HuH-7.5 (cell line): ENCODE measurements at places on chromosomes 5 and 9.

GRCh38 chr9:93920131-93920800 lies 34.9 kb downstream of the BARX1 start:
- DNase-seq: no peak

GRCh38 chr9:71681708-71682272 lies 86.5 kb downstream of the CEMIP2 start:
- no peak for DNase-seq

DNA sequence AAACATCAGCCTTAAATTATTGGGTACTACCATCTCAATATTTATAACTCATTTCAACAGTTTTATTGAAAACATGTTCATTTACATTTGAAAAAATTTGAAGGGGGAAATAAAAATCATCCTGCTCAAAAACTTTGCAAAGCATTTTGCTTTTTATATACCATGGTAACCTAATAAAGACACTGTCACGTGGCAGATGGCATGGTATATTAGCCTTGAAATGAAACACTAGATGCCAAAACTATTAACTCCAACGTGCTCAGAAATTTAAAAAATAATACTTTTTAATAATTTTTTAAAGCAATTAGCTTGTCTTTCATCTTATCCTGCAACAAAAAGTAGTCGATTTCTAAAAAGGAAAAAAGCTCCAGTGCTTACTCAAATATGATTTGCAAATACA lies 88.6 kb upstream of the NFIB start:
- no peak for DNase-seq

- DNase-seq: no peak
These were observed 4.9 kb downstream of the EXOSC2 start for GRCh38 chr9:130698514-130698913.

- no peak for DNase-seq
These were observed 3.5 kb downstream of the RALGDS start for GRCh38 chr9:133117271-133118178.

- no peak for DNase-seq
These were observed 56.4 kb downstream of the MRPL36 start for GRCh38 chr5:1743061-1743768.

- no peak for DNase-seq
These were observed 59.7 kb downstream of the AP3B1 start for GRCh38 chr5:78234804-78235203.

DNA sequence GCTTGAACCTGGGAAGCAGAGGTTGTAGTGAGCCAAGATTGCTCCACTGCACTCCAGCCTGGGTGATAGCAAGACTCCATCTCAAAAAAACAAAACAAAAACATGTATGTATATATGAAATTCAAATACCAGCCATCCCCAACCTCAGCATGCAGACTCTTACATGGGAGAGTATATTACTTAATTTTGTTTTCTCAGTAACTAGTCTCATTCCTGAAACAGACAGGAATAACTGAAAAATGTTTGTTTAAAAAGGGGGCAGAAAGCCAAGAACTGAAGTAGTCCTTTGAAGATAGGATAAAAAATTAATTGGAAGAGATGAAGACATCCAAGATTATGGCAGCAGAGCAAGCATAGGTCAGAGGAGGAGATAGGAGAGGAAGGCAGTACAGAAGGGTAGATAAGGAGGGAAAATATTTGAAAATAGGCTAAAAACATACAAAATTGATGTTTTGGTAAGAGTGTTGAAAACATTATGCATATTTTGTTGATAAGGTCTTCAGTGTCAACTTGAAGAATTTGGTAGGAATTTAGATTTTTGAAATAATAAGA lies 309.9 kb downstream of the MAT2B start:
- no peak for DNase-seq

- no peak for DNase-seq
These were observed 295.3 kb upstream of the SLC24A2 start for GRCh38 chr9:20084125-20084524.

DNA sequence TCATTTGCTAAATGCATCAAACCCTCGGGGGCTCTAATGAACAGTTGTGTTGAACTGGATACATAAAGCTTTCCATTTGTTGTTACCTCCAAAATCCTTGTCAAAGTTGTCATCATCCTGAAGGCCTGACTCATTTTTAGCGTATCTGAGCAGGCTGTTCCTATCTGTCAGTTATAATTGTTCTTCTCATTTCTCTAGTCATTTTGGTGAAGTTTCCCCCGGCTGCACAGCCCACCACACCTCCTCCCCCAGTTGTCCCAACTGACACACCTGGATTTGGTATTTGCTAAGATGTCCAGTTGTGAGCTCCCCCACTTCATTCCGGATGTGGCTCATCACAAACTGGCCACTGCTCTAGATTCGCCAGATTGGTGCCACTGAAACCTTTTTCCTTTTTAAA lies 27.7 kb downstream of the ZFAND5 start:
- no peak for DNase-seq

- DNase-seq: no peak
These were observed 30.5 kb upstream of the MSX2 start for GRCh38 chr5:174693697-174694385.
